ENCODE measurements at places on chromosomes 16 and 17.

DNA sequence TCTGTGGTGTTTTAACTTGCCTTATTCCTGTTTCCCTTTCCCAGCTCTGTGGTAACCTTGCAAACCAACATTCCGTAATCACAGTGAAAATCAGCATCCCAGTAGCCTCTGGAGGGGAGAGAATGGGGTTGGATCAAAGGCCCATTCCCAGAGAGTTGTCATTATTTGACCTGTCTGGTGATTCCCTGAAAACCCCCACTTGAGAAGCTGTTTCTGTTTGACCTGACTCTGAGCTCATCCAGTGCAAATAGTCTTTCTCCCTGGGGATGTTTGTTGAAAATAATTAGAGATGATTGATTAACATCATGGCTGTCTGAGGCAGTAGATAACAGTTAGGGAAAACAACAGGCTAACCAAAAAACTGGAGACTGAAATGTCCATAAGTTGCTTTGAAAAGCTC lies 3.0 kb downstream of the CACNG1 start:
- DNase-seq = no peak

- DNase-seq = no peak
Observed at GRCh38 chr16:52544703-52545102, 2.2 kb downstream of the TOX3 start.

DNA sequence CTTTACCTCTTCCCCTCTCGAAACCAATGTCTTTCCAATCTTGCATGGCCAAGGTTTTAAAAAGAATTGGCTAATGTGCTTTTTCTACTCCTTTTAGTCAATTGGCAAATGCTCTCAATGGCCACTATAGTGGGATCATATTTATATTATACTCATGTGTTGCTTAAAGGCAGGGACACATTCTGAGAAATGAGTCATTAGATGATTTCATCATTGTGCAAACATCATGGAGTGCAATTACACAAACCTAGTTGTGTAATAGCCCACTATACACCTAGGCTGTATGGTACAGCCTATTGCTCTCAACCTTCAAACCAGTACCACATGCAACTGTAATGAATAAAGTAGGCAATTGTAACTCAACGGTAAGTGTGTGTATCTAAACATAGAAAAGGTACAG lies 180.9 kb downstream of the HS3ST3A1 start:
- no peak for DNase-seq

DNA sequence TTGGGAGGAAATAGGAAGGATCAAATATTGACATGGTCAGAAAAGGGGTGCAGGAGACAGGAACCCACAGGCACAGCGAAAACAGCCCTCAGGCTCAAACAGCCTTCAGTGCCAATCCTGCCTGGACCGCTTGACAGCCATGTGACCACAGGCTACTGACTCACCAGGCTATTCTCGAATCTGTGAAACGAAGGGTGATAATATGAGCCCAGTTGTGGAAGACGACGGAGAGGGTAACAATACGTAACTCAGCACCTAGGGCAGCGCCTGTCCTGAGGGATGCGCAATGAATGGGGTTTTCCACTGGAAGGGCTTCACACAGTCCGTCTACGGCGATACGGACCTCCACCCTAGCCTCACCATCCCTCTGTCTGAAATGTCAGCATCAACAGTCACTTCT lies 117.3 kb upstream of the RCVRN start:
- no peak for DNase-seq

- no peak for DNase-seq
Observed at GRCh38 chr16:4507588-4508345, 30.8 kb downstream of the CDIP1 start.

DNA sequence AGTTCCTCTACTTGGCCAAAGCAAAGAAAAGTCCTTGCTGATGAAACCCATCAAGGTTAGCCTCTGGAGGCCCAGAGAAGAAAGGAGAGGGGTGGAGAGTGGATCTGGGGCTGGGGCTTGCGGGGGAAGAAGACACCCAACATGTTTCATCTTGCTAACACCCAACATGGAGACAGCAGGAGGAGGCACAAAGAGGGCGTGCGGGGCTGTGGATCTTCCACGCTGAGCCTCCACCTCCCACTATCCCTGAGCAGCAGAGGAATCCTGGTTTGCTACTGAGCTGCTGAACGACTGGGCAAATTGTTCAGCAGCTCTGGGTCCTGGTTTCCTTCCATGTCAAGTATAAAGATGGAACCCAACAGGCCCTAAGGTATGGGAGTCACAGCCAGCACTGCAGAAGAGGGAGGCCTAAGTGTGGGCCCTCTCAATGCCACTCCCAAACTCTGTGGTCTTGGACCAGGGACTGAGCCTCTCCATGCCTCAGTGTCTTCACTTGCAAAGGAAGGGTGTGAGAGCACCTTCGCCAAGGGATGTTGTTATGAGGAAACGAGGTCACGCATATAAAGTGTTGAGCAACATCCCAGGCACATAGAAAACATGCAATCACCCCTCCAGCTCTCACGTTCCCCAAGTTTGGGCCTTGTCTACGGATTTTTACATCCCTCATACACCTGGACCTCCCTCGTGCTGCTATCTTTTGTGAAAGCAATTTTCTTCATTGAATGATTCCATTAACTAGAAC lies 122.5 kb downstream of the XYLT1 start:
- no peak for DNase-seq

DNA sequence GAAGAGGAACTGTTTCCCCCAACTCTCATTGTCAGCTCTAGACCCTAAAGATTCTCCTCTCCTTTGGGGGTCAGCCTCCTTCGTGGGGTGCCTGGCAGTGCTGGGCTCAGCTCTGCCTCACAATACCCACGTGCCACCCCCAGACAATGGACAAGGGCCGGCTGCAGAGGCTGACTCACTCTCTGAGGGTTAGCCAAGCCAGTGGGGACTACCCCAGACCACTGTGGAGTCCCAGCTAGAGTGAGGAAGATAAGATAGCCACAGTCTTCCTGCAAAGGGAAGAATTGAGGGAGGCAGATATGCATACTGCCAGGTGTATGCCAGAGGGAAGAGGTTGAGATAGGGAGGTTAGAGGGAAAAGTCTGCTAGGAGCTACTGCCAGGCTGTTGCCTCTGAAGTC lies 13.5 kb upstream of the MTMR4 start:
- DNase-seq = no peak

- no peak for DNase-seq
Observed at GRCh38 chr17:27327871-27328270, 34.0 kb downstream of the WSB1 start.

- no peak for DNase-seq
Observed at GRCh38 chr17:3669548-3669947, 936 bp downstream of the EMC6 start.

DNA sequence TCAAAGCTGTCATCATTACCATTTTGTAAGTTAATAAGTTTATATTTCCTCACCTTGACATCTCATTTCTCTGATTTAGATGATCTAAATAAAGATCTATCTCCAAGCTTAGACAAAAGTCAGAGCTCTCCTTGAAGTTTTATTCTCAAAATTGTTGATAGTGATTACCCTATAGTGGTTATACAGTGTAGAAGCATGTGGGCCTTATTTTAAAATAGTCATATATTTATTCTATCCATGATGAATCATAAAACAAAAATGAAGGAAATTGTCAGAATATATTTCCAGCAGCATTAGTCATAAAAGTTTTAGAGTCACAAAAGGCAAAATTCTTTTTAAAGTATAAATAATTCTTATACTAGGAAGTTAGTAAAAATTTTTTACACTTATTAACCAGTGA lies 49.0 kb downstream of the RHOT1 start:
- DNase-seq = no peak

DNA sequence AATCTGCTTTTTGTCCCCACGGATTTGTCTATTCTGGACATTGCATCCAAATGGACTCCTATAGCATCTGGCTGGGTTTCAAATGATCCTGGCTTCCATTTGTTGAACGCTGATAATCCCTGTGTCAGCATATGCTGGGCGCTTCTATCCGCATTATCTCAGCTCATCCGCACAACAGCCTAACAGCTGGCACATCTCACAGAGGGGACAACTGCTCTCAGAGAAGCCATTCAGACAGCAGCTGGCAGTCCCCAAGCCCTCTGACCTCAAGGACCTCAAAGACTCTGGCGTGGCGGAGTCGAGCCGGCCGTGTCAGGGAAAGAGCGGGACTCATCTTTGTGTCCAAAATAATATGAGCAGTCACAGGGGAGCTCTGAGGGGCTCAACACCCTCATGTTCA lies 82.3 kb downstream of the NT5M start:
- no peak for DNase-seq

- DNase-seq = no peak
Observed at GRCh38 chr17:18356624-18357023, 6.7 kb downstream of the SHMT1 start.

- DNase-seq = no peak
Observed at GRCh38 chr17:77535892-77536291, 395.1 kb downstream of the SEC14L1 start.

GRCh38 chr17:19018600-19018950 lies 14.0 kb upstream of the FAM83G start:
- no peak for DNase-seq

- DNase-seq = no peak
Observed at GRCh38 chr17:57557416-57557815, 187.7 kb downstream of the CCDC182 start.

- no peak for DNase-seq
Observed at GRCh38 chr17:80318166-80318565, 57.5 kb downstream of the RNF213 start.

DNA sequence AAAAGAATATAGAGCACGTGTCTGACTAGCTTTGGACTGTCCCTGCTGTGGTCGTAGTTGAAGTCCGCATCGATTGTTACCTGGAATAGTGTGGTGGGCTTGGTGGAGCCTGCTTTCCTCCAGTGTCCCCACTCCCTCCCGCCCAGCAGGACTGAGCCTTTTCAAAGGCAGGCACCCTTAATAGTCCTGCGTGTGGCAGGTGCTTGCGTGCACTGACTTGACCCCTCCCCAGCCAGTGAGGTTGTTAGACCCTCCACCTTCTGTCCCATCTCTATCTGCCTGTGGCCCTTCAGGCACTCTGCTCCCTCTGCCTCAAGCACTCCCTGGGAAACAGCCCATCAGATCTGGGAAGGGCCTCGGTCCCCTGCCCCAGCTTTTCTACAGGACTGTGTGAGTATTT lies 36.6 kb downstream of the TMEM11 start:
- no peak for DNase-seq

DNA sequence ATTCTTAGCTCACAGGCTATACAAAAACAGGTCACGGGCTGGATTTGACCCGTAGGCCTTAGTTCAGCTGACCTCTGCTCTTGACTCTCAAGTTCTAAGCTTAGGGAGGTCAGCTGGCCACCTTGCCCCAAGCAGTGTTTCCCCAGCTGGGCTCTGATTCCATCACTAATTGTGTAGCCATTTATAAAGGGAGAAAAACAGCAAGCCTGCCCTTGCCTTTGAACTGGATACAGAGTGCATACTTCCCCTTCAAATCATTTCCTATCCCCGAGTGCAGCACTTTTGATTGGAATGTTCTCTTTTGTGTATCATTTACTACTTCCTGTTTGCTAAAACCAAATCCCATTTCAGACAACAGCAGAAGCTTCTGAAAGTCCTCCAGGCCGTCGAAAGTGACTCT lies 153.6 kb downstream of the KATNIP start:
- DNase-seq = no peak

DNA sequence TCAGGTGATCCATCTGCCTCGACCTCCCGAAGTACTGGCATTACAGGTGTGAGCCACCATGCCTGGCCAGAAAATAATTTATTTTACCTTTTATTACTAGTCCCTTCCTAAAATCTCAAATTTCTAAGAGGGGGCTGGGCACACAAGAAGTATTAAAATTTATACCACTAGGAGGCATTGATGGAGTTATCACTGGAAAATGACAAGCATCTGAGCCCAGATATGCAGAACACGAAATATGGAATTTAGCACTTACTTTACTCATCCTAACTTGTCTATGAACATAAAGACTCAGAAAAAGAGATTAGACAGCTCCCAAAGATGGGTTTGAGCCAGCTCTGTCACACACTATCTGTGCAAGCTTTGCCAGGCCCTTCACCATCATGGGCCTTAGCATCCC lies 46.4 kb downstream of the STAT5A start:
- DNase-seq = no peak

GRCh38 chr17:15436473-15437302 lies 30.7 kb downstream of the CDRT4 start:
- DNase-seq = peak; percentile 9

DNA sequence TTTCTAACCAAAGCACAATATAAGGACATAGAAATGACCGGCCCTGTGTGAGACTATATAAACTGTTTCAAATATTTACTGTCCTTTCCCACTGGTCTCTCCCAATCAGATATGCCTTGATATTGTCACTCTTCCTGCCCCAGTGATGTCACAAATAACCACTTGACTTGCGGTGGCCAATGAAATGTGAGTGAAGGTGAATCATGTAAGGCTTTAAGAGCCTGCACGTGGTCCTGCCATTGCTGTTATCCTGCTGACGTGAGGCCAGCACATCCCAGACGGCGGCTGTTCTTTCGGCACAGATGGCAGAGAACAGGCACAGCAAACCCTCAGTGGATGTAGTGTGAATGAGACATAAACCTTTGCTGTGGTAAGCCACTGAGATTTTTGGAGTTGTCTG lies 5.4 kb upstream of the KLHL11 start:
- no peak for DNase-seq

- no peak for DNase-seq
Observed at GRCh38 chr17:55699181-55699860, 23.3 kb downstream of the TMEM100 start.

DNA sequence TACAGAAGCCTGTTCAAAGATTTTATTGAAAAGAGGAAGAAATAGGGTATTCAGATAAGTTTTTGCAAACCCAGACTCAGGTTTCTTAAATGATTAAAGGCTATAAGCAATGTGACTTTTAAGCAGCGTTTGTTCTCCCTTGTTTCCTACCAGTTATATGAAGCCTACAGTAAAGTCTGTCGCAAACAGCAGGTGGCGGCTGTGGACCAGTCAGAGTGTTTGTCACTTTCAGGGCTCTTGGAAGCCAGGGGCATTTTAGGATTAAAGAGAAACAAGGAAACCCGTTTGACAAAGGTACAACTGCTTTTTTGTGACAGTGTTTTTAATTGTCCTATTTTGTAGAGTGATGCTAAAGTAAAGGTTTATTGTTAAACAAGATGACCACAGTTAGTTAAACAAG lies 7.7 kb upstream of the RARA start:
- DNase-seq = no peak

- DNase-seq = no peak
Observed at GRCh38 chr17:20966870-20967269, 75.9 kb downstream of the USP22 start.

GRCh38 chr16:81860287-81861266 lies 81.5 kb downstream of the PLCG2 start:
- DNase-seq = no peak

DNA sequence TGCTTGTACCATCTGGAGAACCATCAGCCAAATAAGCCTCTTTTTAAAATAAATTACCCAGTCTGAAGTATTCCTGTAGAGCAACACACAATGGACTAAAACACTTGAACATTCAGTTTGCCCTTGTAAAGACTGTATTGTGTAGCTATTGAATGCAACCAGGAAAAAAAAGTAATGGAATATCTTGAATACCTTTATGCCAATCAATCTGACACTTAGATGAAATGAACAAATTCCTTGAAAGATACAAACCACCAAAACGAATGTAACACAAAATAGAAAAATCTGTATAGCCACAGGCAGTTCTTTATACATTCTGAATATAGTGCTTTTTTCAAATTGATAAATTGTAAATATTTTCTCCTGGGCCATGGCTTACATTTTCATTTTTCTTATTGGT lies 63.3 kb upstream of the KCNJ16 start:
- no peak for DNase-seq

GRCh38 chr16:47035436-47035835 lies 62.0 kb upstream of the DNAJA2 start:
- no peak for DNase-seq

Measured in Caki2 (cell line).